ENCODE measurements at places on chromosomes 6 and 20.

DNA sequence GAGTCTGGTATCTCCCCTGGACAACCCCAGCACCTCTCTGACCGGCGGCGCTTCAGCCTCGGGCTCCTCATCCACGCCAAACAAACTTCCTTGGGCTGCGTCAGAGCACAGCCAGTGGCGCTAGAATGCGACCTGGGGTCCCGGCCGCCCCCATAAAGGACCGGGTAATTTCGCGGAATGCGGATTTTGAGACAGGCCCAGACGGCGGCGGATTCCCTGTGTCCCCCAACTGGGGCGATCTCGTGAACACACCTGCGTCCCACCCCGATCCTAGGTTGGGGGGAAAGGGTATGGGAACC lies 1.6 kb downstream of the FOXP4 start:
- no peak for DNase-seq

GRCh38 chr6:168041928-168042327 lies 37.1 kb downstream of the FRMD1 start:
- DNase-seq, result no peak

DNA sequence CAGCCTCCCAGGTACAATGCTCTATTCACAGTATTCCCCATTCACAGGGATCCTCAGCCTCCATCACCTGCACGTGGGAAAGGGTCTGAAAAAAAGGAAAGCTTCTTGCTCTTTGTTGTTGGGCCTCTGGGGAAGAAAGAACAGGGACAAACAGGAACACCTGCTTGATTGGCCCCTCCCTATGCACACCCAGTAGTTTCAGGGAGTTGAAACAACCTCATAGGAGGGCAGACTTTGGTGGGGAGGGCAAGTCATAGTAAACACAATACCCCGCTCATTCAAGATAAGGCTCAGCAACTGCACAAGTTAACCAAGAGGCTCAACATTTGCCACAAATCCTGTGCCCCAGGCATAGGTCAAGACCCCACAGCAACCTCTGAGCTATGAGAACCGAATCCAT lies 1.7 kb downstream of the GHRH start:
- DNase-seq, result no peak

DNA sequence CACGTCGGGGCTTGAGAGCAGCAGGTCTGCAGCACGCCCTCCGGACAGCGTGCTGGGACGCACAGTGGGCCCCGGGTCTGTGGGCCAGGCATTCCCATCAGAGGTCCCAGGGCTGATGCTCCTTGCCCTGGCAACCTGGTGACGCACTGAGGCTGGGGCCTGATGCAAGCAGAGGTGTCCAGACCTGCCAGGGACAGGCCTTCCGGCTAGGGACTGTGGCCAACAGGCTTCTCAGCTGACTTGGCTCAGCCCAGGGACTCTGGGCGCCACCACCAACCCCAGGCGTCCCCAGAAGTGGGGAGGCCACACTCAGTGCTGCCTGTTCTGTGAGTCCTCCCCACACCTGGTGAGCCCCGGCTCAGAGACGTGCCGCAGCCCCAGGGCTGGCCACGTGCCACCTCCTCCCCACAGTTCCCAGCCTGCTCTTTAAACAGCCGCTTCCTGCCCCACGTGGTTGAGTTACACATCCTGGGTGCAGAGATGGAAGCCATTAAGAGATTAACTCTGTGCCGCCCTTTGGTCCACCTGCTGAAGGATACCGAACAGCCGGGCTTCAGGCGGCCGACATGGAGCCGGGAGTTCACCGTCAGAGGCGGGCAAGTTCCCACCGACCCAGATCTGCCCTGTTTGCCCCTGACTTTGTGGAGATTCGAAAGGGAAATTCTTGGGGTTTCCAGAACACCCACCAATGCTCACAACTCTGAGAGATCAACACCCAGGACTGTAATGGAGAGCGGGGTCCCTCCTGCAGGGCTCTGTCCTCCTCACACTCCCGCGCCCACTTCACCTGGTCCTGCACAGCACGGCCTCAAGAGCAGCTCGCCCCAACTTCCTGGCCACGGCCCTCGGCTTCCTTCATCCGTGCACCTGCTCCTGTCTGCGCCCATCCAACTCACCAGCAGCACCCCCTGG lies 37.6 kb upstream of the ZBP1 start:
- peak; percentile 89 for DNase-seq
